Neural crest cell (in vitro differentiated cells): ENCODE measurements at places on chromosomes 3 and 15.

- H3K4me3 ChIP-seq, result no peak overlapping the region
- no peak for DNase-seq
- no peaks in the 10 kb centered on the region for H3K36me3 ChIP-seq
- no peaks in the 10 kb centered on the region for H3K27me3 ChIP-seq
- H3K27ac ChIP-seq, result no peak overlapping the region
Measured at GRCh38 chr15:63818629-63819028, 15.1 kb downstream of the HERC1 start.

DNA sequence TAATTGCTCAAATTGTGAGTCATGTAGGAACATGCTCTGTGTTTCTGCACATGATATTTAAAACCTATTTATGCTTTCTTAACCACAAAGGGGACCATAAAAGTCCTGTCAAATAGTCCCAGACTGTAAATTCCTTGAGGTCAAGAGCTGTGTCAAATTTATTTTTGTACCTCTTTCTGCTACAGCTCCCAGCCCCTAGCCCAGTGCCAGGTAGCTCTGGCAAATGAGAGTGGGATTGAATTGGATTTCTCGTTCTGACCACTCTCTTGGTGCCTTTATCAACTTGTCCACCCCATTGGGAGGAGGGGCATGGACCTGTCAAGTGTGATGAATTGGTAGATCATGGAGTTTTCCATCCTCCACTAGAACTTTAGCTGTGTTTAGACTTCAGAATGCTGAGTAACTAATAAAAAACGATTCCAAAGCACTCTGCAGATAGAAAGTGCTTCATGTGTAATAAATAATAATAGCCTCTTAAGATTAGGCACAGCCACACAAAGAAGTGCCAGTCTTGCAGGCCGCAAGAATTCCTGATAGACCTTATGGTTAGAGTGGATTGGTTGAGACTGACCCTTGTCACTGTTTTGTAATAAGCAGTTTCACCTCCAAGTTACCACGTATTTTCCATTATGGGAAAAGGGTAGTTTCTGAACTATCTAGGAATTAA, 120.4 kb downstream of the LPP start:
- H3K27ac ChIP-seq, result no peak overlapping the region
- peaks cover 7% of the 10 kb centered on the region for H3K36me3 ChIP-seq

GRCh38 chr3:129746629-129747028, 140.2 kb upstream of the PLXND1 start:
- DNase-seq, result no peak
- no peak overlapping the region for H3K27ac ChIP-seq
- no peak overlapping the region for H3K4me3 ChIP-seq
- H3K4me1 ChIP-seq, result no peaks in the 10 kb centered on the region

- DNase-seq, result no peak
- H3K4me1 ChIP-seq, result no peaks in the 10 kb centered on the region
Measured at GRCh38 chr15:69615736-69616135, 163.1 kb downstream of the RPLP1 start.

GRCh38 chr15:55696221-55696620, 46.7 kb downstream of the PRTG start:
- no peak overlapping the region for H3K4me3 ChIP-seq
- peaks cover 9% of the 10 kb centered on the region for H3K36me3 ChIP-seq
- no peak for DNase-seq
- H3K4me1 ChIP-seq, result peaks cover 61% of the 10 kb centered on the region
- H3K27me3 ChIP-seq, result no peaks in the 10 kb centered on the region

DNA sequence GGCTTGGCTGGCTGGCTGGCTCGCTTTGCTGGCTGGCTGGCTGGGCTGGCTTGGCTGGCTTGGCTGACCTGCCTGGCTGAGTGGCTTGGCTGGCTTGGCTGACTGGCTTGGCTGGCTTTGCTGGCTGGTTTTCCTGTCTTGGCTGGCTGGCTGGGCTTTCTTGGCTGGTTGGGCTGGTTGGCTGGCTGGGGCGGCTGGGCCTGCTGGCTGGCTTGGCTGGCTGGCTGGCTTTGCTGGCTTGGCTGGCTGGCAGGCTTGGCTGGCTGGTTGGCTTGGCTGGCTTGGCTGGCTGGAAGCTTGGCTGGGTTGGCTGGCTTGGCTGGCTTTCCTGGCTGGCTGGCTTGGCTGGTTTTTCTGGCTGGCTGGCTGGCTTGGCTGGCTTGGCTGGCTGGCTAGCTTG, 435.6 kb downstream of the GOLGA6L6 start:
- DNase-seq, result no peak
- H3K27ac ChIP-seq, result no peak overlapping the region
- H3K4me1 ChIP-seq, result no peaks in the 10 kb centered on the region
- no peaks in the 10 kb centered on the region for H3K27me3 ChIP-seq
